ENCODE measurements at places on chromosomes 3 and 15.

DNA sequence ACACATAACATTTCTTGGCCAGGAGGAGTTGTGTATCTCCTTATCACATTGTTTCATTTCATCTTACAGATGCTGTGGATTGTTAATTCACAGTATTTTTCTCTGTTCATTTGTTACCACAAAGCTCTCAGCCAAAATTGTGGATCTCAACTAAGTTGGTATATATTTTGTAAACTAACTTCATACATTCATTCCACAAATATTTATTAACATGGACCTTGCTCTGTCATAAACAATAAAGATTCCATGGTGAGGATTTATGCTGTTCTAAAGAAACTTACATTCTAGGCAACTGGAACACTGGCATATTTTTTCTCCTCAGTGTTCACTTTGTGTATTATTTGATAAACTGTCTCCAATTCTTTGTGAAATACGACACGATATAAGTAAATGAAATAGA, 268.8 kb downstream of the CNTN3 start:
- DNase-seq, result no peak

- DNase-seq, result no peak
Observed at GRCh38 chr15:52502608-52503007, 26.1 kb downstream of the MYO5A start.

- no peak for DNase-seq
Observed at GRCh38 chr15:53791581-53791980, 32.1 kb upstream of the WDR72 start.

GRCh38 chr3:135237371-135238143, 442.5 kb downstream of the EPHB1 start:
- no peak for DNase-seq

- DNase-seq, result no peak
Observed at GRCh38 chr15:77611767-77612166, 20.9 kb downstream of the LINGO1 start.

DNA sequence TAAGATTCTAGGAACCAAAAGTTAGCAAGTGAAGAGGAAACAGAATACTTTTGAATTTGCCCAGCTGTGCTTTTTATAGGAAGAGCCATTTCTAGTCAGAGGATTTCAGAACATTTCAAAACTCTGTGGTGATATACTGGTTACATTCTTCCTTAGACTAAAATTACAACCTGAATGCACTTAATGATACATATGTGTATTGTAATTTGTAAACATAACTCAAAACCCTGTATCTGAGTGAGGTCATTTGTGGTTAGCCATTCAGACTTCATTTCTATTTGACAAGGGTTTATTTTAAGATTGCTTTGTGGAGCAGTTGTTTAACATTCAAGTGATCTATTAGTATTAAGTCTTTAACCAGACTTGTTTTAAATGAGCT, 59.4 kb upstream of the TRIM71 start:
- DNase-seq, result no peak
